SJSA1 (cell line): ENCODE measurements at places on chromosomes 13 and 19.

GRCh38 chr19:29704562-29705558, 10.2 kb downstream of the C19orf12 start:
- DNase-seq, result no peak

DNA sequence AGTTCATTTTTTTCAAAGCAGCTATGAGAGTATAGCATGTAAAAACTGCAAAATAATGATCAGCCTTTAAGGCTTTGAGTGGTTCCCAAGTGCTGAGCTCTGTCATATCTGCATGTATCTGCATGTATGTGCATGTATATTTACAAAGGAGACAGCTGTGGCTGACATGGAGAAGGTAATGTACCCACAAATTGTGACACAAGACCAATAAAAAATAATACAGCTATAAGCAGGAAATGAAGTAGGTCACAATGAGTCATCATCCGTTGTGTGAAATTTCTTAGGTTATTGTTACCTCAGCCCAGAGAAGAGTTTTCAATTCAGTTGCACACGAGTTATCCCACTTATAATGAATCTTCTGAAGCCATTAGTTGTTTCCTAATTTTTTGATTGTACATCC, 60.9 kb upstream of the MED4 start:
- no peak for DNase-seq

DNA sequence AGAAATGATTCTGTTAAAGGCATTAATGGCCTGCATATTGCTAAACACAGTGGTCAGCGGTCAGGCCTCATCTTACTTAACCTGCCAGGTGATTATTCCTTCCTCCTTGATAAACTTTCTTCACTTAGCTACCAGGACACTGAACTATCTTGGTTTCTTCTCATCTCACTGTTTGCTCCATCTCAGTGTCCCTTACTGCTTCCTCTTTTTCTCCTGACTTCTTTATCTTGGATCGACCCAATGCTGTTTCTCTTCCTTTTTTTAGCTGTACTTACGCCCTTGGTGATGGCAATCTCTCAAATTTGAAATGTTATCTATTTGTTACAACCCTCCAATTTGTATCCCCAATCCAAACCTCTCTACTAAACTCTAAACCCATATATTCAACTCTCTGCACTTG, 7.8 kb upstream of the CLC start:
- no peak for DNase-seq

DNA sequence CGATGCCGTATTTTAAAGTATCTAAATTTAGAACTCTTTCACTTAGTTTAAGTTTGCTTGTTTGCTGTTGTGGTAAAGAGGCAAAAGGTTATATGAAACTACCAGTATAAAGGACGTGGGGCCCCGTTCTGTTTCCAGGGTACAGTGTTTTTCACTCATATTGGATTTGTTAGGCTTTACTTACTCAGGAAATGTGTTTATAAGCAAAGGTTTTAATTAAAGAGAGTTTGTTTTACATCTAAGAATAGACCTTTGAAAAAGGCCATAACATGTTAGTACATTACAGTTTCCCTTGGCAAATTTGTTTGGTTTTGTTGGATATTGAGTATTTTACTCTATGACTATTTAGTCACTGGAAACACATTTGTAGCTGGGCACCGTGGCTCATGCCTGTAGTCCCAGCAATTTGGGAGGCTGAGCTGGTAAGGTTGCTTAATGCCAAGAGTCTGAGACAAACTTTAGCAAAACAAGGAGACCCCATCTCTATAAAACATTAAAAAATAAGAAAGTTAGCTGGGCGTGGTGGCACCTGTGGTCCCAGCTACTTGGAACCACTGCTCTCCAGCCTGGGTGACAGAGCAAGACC, 7.1 kb downstream of the DGKH start:
- no peak for DNase-seq

DNA sequence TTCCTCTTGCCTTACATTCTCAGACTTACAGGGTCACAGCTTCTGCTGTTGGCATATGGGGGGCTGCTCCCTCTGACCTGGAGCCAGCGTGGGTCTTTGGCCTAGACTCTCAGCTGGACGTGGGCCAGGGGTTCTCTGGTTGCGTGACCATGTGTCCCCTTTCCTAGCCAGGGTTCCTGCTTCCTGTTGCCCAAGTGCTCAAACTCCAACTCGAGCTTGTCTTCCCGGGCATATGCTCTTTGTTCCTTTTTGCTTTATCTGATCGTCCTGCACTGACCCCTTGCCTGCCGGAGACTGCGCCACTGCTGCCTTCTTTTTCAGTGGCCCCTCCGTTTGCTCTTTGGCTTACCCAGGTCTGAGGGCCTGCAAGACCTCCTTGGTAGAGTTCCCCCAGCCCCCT, 25.3 kb upstream of the GPR183 start:
- peak; percentile 79 for DNase-seq

DNA sequence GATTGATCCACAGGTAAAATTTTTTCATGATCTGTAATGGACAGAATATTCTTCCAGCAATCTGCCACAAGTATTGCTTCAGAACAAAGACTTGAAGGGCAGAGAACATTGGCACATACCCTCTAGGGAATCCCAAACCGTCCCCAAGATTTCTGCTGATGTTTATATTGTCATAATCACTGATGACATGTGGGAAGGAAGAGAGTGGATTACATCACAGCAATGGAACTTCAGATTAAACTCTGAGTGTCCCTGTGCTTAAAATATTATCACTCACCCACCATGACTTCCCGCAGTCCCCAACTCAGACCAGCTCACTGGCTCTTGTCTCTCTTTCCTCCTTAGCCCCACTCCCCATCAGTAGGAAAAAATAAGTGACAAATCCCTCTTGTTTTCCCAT, 8.5 kb upstream of the TPT1 start:
- DNase-seq, result no peak

- DNase-seq, result peak; percentile 92
Measured at GRCh38 chr19:53196777-53197396, 3.7 kb upstream of the ZNF665 start.

- DNase-seq, result peak; percentile 89
Measured at GRCh38 chr19:2578391-2578890, 102.5 kb downstream of the GADD45B start.

DNA sequence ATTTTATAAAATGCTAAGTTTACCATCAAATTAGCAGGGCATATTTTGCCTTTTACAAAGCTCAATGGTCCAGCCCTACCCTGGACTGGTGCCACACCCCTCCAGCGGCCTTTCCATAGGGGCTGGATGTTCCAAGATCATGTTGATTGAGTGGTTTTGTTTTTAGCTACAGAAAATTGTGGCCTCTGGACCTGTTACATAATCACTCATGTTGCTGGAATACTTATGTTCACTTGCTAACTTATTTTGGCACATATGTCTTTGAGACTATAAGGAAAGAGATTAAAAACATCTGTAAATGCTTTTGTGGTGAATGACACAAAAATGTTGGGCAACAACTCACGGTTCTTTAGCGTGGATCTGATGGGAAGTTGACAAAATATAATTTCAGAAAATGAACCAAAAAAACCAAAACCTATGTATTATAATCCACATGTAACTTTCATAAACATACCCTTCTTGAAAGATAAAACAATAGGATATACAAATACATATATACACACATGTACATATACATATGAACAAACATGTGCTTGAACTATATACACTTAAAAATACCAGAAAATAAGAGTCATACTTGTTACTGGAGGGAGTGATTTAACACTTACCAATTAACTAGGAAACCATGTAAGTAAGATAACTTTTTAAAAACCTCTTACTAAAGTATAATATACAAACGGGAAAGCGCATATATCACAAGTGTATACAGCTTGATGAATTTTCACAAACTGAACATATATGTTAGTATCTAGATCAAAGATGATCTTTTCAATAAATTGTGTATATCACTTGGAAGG, 46.6 kb upstream of the SLC15A1 start:
- DNase-seq, result peak; percentile 55

DNA sequence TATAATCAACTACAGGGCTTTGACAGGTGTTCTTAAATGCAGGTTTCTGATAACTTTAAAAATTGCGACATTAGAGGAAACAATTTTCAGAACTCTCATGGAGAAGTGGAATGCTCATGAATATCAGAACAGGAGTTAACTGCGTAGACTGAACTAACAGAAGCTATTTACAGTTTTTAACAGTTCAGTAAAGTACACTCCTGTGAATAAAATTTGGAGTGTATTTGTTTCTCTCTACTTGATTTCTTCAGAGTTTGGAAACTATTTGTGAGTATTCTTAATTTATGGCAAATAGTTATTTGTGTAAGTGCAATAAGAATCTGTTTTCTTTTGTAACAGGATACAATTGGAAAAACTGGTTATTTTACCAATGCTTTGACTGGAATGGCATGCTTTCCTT, 114.4 kb downstream of the TNFRSF19 start:
- no peak for DNase-seq

GRCh38 chr13:76329866-76330580, 556.2 kb downstream of the KCTD12 start:
- DNase-seq, result no peak

DNA sequence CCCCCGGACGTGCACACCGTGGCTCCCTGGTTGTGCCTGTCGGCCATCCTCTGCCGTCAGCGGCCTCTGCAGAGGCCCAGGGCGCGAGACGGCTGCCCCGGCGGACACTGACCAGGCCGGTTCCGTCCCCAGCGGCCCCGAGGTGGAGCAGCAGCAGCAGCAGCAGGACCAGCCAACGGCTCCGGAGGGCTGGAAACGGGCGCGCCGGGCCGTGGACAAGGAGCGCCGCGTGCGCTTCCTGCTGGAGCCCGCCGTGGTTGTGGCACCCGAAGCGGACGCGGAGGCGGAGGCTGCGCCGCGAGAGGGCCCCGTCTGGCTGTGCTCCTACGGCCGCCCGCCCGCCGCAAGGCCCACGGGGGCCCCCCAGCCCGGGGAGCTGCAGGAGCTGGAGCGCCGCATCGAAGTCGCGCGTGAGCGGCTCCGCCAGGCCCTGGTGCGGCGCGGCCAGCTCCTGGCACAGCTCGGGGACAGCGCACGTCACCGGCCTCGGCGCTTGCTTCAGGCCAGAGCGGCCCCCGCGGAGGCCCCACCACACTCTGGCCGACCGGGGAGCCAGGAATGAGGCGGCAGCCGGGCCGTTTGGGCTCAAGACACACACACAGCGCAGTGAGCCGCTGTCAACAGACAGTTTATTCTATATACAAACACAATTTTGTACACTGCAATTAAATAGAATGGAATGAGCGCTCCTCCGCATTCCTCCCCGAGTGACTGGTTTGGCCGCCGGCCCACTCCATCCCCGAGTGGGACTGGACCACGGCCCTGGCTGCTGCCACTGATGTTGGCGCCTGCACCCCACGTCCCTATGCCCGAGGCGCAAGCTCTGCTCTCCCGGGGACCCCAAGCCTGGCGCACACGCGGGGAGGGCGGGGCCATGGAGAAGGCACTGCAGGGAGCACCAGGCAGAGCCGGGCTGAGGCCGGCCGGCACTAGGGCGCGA, 9.1 kb downstream of the GRIN3B start:
- DNase-seq, result no peak

DNA sequence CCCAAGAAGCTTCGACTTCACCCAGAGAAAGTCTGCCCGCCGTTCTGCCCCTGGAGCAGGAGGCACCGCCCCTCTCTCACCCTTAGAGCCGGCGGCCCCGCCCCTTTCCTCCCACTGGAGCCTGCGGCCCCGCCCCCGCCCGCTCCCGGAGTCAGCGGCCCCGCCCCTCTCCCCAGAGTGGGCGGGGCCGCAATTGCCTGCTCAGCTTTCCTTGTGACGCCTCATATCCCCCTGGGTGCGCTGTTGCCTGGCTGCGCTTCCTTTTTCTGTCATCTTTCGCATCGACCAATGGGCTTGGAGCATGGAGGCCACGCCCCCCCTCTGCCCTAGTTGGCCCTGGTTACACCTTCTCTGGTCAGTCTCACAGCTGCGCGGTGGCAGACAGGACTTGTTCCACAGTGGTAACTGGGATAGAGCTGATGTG, 38.2 kb upstream of the ZNF492 start:
- DNase-seq, result no peak

DNA sequence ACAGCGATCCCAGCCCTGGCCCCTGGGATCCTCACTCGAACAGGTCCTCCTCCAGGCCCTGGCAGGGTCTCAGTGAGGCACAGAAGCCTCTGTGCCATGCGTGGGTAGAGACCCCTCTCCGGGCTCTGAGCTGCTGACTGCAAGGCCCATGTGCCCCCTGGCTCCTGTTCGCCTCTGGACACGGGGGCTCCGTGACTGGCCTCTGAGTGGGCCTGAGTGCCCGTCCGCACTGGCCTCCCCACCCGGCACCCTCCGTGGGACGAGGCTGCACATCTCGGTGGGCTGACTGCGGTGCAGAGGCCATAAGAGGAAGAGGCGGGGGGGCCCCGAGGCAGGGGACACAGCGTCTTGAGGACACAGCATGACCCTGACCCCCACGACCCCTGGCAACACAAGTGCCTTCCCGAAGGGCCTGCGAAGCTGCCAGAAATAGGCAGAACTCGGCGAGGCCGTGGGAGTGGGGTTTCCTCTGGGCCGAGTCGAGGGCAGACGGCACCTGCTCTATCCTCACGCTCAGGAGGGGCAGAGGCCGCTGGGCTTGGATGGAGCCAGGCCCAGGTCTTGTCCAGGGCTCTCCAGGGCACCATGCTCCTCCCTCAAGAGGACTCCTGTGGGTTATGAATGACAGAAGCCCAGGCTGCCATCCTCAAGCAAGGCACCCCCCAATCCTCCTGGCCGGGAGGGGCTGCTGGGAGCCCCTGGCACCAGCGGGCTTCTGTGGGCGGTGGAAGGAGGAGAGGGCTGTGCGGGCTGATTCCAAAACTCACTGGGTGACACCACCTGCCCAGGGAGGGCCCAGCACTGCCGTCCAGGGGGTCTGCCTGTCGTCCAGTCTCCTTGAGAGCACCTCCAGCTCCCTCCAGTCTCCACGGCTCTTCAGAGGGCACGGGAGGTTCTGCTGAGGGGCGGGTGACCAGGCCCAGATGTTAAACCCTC, 52.6 kb downstream of the RASA3 start:
- no peak for DNase-seq

DNA sequence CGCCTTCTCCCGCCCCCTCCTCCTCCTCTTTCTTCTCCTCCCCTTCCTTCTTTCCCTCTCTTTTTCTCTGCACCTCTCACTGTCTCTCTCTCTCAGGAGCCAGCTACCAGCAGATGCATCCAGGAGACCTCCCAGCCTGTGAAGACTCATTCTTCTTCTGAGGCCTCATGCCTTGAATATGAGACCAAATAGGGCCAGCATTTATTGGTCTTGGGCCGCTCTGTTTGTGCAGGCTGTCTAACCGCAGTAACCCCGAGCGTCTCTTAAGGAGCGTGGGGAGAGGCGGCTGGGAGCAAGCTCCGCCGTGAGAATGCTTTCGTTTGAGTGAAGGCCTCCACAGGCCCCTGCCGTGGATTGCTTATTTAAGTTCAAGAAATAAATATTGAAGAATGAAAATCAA, 167.0 kb downstream of the NUFIP1 start:
- peak; percentile 83 for DNase-seq

GRCh38 chr19:1025960-1026782, at the start of gene CNN2:
CNN2 (plus strand) TSS chr19:1026608; CDS start chr19:1026662, 54 bp downstream.
- peak; percentile 84 for DNase-seq
